ENCODE measurements at places on chromosomes 3 and 15. TPM values are rescaled to one million over a fixed set of nuclear protein-coding genes. Genes with fewer than 3 reads are reported as not detected.

PLA1A gene
- not detected for total RNA-seq

COLQ gene
- total RNA-seq: 0.07 TPM

CCR4 gene
- not detected for total RNA-seq

PPP2R3A gene
- total RNA-seq: 15.4 TPM

BCHE gene
- 3.7 TPM for total RNA-seq

DNA sequence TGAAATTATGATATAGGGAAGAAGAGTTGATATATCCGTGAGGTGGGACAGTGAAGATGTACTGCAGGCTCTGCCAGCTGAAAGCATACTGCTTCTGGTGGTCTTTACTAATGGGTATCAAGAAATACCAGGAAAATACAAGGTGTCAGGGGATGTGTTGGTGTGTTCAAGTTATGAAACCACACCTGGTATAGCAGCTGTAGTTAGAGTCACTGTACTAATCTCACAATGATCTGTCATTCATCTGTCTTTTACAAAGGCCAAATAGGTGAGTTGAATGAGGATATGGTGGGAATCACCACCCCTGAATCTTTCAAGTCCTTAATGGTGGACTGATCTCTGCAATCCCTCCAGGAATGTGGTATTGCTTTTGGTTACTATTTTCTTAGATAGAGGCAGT, 152.7 kb downstream of the NFKBIZ start:
- no peak for DNase-seq

DNA sequence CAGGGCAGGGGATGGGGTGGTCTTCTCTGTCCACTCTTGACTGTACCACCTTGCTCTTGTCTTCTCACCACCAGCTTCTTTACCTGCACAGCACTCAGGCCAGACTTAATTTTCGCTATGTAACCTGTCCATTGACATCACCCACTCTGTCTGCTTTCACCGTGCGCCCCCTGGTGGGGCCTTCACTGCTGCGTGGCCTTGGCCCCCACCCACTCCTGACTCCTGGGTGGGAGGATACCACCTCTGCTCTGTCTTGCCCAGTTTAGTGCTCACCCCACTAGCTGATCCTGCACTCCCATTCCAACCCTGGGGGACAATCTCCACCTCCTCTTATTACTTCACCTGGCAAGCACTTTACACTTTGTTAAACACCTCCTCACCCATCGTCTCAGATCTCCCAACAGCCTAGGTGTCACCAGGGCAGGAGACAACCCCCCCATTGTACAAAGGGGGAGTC, 17.7 kb downstream of the PTH1R start:
- DNase-seq: peak; percentile 32

- DNase-seq: no peak
Measured at GRCh38 chr3:52086976-52087663, 30.7 kb upstream of the DUSP7 start.

DNA sequence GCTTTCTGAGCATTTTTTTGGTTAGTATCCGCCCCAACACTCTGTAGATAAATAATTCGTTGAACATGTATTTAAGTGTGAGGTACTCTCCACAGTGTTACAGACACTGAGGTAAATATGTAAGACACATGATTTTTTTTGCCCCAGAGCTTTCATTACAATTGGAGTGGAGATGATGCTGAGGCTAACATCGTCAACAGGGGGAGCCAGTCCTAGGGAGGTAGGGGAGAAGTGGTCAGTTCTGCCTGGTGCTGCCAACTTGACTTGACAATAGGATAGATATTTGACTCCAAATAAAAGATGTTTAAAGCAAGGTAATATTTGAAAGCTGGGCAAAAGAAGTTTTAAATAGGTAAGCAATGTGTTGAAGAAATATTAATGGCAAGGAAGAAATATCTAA, 295.7 kb downstream of the UNC13C start:
- no peak for DNase-seq

DNA sequence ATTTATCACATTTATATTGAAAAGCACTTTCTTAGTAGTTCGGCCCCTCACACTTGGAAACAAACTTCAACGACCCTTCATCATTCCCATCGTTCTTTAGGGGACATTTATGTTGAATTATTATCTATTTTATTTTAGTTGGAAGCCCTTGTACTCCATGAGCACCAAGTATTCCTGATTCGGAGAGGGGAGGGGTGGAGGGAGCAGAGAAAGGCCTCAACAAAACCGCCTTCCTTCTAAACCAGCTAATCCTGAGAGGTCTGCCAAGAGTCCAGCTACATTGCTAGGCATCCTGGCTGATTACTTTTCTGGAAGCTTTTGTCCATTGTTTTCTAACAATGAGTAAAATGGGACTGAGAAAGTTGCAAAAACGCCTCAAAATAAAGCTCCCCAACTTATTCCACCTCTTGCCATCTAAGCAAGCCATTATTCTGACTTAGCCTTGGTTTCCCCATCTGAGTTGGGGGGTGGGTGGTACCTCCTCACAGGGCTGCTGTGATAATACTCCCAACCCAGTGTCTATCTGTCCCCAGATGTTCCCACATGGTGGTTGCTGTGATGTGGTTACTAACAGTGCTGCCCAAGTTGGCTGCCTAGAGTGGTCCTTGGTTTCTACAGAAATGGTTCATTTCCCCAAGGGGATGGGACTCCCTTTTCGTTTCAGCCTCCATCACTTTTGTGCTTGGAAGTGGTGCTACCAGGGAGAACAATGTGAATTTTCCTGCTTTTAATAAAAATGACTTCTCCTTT, 1.2 kb upstream of the TMEM158 start:
- DNase-seq: no peak
